ENCODE measurements at places on chromosomes 7 and 10. TPM values are rescaled to one million over a fixed set of nuclear protein-coding genes. Genes with fewer than 3 reads are reported as not detected.
A peak's percentile ranks its signal among the peaks of the same experiment; 100 is the strongest.

C10orf67 gene
- not detected for total RNA-seq

DNA sequence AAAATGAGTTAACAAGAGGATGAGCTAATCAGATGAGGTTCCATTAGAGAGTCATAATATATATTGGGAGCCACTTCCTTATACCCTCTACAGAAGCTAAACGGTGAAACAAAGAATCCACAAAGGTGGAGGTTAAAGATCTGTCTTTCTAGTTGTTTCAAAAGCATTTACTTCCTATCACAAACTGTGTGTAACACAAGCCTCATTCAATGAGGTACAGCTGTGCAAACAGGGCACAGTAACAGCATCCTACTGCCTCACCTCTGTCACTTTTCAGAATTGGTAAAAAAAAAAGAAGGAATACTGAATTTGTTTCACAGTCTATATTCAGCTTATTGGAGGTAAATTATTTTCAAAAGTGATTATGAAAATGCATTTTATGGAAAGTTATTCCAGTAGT, 128.7 kb downstream of the AGMO start:
- DNase-seq: no peak

SYT15 gene
- total RNA-seq: 6.5 TPM

GRCh38 chr7:106592282-106593027, 68.5 kb downstream of the CCDC71L start:
- DNase-seq: no peak

DNA sequence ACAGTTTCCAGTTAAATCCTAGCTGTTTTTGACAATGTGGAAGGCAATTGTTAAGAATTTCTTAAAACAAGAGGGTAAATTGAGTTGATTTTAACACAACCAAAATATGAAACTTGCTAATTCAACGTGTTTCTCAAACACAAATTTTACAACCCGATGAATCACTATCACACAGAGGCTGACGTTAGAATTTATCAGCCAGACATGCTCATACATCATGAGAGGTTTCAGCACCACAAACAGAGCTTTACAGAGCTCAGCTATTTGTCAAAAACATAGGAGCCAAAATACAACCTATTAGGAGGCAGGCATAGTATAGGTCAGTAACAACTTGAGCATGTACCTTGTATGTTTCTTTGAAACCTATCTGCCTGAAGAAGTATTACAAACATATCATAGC, 36.1 kb downstream of the LRRN3 start:
- no peak for DNase-seq

DNA sequence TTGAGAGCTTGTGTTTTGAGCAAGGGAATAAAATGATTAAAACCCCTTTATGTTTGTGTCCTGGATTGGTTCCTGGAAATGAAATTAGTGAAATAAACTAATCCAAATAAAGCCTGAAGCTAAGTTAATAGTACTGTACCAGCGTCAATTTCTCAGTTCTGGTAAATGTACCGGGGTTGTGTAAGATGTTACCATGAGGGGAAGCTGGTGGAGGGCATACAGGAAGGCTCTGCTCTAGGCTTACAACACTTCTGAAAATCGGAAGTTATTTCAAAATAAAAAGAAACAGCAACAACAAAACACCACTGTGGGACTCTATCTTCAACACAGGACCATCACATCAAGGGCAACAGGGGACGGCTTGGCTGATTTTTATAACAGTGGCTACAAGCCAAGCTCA, 257.0 kb downstream of the CREB5 start:
- no peak for DNase-seq

- DNase-seq: no peak
Observed at GRCh38 chr10:48399056-48399541, 92.6 kb downstream of the MAPK8 start.

GRCh38 chr10:52004342-52004949, 305.1 kb upstream of the CSTF2T start:
- no peak for DNase-seq

DNA sequence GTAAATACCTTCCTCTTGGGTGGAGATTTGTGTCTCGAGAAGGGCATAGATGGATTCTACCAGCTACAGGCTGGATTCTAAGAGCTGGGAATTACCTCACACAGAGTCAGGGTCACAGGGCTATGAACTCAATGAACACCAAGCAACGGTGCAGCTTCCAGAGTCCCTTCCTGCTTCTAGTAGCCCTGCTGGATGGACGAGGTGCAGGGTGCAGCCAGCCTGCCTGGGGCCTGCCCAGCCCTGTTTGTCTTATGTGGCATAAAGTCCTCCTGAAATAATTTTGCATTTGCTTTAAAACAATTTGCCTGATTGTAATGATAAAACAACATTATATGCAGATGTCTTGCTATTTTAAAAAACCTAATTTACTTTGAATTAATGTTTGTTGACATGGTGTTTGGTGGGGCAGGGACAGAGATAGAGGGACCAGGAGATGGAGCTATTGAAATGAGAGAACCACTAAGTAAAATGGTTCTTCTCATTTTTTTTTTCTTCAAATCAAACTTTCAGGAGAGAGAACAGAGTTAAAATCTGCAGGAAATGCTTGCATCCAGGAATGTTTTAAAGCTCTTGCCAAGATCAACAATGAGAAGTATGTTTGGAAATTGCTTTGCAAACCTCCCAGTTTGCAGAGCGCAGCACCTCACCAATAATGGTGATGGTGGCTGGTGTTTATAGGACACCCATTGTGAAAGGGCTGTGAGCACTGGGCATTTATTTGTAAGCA, 305.4 kb upstream of the PODXL start:
- no peak for DNase-seq

PCBD1 gene
- total RNA-seq: 25.6 TPM

- DNase-seq: no peak
Observed at GRCh38 chr7:38542156-38542555, 89.0 kb downstream of the AMPH start.

SLC26A5 gene
- total RNA-seq: not detected

- peak; percentile 11 for DNase-seq
Observed at GRCh38 chr10:130045801-130046321, 64.8 kb downstream of the C10orf143 start.

- DNase-seq: no peak
Observed at GRCh38 chr7:19368491-19368925, 223.3 kb upstream of the FERD3L start.

GRCh38 chr7:84484502-84485079, 290.0 kb upstream of the SEMA3A start:
- DNase-seq: no peak

HYCC1 gene
- 25.0 TPM for total RNA-seq

DNA sequence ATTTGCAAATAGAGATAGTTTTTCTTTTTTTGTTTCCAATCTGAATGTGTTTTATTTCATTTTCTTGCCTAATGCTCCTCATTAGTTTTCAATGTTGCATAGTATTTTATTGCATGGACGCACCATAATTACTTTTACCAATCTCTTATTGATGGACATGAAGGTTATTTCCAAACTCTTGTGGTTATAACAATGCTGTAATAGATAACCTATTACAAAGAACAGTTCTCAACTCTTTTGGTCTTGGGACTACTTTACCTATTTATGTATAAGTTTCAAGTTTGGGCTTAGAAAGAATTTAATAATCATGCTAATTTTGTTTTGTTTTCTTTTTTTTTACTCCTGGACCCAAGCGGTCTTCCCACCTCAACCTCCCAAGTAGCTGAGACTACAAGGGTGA, 7.0 kb downstream of the SHLD2 start:
- DNase-seq: no peak

DNA sequence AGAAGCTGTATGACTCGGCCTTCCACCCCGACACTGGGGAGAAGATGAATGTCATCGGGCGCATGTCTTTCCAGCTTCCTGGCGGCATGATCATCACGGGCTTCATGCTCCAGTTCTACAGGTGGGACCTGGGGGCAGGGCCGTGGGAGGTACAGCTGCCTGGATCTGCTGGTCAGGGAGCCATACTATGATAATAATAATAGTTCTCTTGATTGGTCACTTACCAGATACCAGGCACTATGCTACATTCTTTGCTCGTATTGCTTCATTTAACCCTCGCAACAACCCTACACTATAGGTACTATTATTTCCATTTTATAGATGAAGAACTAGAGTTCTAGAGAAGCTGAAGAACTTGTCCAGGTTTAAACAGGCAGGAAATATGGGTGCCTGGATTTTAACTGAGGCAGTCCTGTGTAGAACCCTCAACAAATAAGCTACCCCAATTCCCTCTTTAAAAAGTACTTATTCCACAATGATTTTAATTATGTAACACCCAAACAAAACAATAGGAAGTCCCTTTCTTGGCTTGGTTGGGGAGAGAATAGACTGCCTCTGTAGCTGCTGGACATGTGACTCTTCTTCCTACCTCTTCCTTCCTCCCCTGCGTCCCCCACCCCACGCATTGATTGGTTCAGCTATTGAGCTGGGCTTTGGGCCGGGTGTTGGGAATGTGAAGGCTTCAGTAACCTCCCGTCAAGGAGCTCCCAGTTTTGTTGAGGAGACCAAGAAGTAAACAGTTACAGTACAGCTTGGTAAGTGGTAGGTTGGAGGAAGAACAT, 12.8 kb downstream of the SFXN2 start:
- no peak for DNase-seq

DNA sequence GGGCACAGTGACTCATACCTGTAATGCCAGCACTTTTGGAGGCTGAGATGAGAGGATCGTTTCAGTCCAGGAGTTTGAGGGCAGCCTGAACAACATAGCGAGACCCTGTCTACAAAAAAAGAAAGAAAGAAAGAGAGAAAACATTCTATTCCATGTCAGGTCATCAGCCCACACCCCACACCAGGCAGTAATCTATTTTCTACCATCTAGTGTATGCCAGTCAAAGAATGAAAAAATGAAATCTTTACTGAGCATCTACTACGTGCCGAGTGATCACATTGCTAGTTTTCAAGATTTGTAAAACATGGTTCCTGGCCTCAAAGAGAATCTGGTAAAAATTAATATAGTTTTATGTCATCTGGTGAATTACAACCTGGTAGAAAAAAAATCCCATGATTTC, 3.1 kb upstream of the EPHB4 start:
- DNase-seq: no peak

SSC4D gene
- not detected for total RNA-seq

DNA sequence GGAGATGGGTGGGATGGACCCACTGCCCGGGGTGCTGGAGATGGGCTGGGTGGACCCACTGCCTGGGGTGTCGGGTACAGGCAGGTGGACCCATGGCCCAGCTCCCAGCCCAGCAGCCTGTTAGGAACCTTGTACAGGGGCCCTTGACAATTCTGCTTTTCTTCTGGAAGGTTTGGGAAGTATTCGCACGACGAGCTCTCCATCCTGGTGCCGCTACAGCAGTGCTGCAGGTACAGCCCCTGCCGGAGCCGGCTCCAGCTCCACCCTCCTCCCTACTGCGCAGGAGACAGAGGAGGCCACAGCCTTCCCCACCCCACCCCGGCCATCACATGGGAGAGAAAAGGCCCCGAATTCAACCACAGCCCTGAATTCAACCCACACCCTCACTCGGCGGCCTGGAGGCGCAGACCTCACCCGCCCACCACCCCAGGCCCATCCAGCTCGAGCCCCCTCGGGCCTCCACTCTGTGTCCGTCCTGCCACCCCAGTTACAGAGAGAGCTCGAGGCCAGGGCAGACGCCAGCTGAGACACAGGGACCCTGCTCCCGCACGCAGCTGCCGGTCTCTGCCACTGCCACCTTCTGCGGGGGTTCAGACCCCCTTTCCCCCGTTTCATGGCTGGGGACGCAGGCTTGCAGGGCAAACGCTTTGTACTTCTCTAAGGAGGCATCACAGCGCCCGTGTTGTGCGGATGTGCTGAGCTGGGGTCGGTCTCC, 31.3 kb upstream of the FOXL3 start:
- DNase-seq: no peak

GRCh38 chr10:128147669-128148068, 21.4 kb upstream of the MKI67 start:
- DNase-seq: no peak
